KBM-7 (cell line): ENCODE measurements at places on chromosomes 3 and 15.

DNA sequence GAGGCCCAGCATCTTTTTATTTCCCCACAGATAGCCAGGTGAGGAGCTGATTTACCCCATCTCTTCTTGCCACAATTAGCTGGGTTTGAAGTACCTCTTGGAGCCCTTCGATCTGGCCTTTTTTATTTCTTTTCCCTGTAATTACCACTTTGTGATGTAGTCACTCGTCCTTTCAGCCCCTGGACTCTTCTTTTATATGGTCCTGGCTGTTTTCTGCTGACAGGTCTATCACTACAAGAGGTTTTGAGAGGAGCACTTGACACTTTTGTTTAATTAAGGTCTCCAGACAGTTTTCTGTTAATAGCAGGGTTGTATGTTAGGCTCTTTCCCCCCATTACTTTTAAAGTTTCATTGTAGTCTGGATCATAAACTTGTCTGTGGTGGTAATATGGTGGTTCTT lies 11.8 kb downstream of the ATXN7 start:
- no peak for DNase-seq

DNA sequence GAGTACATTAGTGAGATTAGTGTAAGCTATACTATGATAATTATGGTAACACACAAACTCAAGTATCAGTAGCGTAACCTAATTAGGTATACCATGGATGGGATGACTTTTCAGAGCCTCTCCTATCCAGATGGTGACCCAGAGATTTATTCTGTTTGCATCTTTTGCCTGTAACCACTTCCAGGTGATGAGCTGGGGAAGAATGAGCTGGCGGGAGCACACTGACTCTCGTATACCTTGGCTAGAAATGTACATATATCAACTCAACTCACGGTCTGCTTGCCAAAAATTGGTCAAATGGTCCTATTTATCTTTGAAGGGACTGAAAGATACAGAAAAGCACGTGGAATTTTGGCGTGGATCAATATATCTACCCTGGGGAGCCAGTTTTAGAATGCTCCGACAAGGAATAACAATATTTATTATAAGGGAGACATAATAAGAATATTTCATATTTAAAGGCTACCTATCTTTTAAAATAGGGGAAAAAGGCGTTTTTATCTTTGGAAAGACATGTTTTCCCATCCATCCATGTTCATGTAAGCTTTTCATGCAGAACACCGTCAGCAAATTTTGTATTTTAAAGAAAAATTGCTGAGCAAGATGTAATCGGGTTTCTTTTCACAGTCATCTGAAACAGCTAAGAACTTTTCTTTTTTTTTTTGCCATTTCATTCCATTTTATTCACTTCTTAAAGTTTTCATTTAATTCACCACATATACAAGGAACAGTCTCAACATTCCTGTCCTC lies 502.6 kb upstream of the CBLB start:
- no peak for DNase-seq

GRCh38 chr3:30804984-30805383 lies 89.5 kb downstream of the GADL1 start:
- no peak for DNase-seq

- peak; percentile 34 for DNase-seq
These were observed 6.0 kb downstream of the CCR2 start for GRCh38 chr3:46359733-46360493.

DNA sequence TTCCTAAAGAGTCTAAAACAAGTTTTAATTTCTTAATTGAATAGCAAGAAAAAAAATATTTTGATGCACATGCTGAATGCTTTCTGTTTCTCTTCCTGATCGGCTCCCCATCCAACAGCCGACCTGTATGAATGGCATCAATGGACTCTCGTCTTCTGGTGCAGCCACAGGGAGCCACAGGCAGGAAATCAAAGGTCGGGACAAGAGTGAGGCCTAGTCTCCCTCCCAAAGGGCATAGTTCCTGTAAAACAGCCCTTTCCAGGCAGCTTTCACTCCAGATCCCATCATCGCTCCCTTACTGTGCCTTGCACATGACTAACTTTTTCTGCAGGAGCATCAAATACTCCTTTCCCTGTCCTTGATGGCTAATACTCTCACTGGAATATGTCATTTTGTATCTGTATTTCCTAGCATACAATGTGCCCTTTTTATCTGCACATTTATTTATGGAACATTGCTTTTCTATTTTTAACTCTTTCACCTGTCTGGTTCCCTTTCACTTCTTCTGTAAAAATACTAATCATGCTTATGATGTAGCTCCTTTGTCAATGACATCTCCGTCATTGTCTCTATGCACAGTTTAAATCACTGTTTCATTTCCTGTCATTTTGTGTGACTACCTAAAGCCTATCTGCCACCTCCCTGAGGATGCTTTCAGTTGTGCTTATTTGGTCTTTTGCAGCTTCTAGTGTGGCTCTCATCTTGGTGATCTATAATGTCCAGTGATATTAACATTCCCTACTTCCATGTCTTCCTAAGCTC lies 326.2 kb downstream of the CTNNB1 start:
- DNase-seq: no peak

DNA sequence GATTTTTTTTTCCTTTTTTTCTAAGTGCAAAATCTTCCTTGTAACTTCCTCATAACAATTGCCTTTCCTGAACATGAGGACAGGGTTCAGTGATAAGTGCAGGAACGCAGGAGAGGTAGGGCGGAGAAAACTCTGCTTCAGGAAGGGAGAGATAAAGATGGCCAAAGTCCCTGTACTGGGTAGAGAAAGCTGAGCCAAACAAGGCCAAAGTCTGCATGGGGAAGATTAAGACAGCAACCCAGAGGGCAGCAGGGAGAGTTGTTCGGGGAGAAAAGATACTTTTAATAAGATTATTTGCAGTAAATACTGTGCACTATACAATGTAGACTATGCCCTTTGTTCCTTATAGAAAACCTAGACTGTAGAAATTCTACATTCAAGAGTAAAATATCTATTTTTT lies 55.4 kb upstream of the LRRFIP2 start:
- DNase-seq: peak; percentile 32
